Renal cortex interstitium (tissue), 15 donors: ENCODE measurements at places on chromosomes 7 and 10.

GRCh38 chr7:12716134-12716681 is 28.8 kb downstream of the ARL4A start:
- no peak for DNase-seq

GRCh38 chr10:97571622-97572021 is 957 bp upstream of the ANKRD2 start:
- no peak for DNase-seq

DNA sequence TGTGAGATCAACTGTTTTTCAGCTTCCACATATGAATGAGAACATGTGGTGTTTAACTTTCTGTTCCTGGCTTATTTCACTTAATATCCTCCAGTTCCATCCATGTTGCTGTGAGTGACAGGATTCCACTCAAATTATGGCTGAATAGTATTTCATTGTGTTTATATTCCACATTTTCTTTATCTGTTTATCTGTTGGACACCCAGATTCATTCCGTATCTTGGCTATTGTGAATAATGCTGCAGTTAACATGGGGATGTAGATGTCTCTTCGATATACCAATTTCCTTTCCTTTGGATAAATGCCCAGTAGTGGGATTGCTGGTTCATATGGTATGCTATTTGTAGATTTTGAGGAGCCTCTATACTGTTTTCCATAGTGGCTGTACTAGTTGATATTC is 47.9 kb downstream of the GALNT11 start:
- no peak for DNase-seq

DNA sequence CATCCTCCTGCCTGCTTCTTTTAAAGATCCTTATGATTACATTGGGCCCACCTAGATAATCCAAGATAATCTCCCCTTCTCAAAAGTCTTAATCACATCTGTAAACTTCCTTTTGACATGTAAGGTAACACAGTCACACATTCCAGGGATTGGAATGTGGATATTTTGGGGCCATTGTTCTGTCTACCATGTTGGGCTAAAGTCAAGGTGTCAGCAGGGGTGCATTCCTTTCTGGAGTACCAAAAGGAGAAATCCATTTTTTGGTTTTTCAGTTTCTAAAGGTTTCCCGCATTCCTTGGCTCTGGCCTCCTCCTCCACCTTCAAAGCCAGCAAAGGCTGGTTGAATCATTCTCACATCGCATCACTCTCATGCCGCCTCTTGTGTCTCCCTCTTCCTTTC is 197.6 kb upstream of the NFE2L3 start:
- no peak for DNase-seq

- DNase-seq: no peak
Measured at GRCh38 chr7:131845573-131846314, 289.3 kb upstream of the PODXL start.

- DNase-seq: no peak
Measured at GRCh38 chr10:74334221-74334620, 183.2 kb downstream of the ADK start.

GRCh38 chr7:93799750-93800357 is 90.7 kb downstream of the TFPI2 start:
- no peak for DNase-seq

DNA sequence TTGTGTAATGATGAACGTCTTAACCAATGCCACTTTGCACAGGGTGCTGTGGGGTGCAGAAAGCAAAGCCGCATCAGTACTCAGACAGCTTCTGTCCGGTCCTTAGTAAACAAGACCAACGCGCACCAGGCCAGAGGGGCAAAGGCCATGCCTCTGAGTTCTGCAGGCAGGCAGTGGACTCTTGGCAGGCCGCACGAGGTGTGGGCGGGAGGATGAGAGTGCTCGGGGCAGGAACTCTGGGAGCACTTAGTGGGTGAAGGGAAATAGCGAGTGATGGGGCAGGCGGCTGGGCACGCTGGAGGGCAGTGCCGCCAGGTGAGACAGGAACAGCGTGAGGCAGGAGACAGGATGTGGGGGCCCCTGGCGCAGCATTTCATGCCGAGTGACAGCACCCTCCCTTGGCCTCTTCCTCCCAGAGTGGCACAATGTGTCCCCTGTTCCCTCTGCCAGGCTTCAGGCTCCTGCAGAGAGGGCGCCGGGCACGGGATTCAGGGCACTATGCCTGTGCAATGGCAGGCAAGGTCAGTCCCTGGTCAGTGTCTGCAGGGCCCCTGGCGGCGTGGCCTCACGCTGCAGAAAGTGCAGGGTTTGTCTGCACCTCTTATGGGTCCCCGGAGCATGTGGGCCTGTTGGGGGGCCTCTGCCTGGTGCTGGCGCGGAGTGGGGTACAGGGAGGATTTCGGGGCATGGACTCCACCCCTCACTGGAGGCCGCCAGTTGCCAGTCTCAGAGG is 60.4 kb downstream of the VIPR2 start:
- DNase-seq: no peak

DNA sequence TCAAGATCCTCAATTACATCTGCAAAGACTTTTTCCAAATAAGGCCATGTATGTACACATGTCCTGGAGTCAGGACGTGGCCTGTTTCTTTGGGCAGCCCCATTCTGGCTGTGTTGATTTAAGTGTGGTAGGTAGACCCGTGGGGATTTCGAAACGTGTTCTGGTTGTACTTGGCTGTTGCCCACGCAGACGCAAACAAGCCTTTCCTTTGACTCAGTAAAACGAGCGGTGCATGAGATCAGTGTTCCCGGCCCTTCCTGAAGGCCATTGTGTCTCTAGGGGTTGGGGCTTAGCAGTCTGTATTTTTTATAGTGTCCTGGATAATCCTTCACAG is 64.8 kb upstream of the DNAJB6 start:
- DNase-seq: no peak

DNA sequence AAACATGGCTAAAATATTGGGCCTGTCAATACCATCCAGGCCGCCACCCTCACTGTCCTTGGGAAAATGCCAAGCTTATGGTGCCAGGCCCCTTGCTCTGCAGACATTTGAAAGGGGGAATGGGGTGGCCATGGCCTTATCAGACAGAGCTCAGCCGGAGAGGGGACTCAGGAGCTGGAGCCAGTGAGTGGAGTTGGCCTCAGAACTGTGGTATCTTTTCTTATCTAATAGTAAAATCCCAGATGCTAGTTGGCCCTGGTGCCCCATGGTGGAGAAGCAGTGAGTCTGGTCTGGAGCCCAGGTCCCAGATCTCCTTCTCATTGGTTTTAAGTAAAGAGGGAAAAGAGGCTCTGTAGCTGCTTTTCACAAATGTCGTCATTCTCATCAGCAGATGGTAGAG is 49.6 kb upstream of the SORCS3 start:
- DNase-seq: no peak

DNA sequence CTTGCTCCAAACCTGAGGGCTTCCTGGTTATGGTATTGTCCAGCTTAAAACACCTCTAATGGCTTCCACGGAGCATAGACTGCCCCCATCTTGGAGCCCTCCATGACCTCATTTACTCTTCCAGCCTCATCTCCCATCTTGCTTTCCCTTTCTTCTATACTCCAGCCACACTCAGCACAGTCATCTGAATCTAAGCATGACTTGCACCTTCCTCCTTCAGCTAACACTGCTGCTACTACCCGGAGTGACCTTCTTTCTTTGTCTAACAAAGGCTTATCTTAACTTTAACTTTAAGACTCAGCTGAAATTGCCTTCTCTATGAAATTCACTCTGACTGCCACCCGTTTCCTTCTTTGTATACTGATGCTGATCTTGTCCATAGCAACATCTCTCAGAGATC is 135.1 kb downstream of the FAM107B start:
- no peak for DNase-seq

GRCh38 chr7:95002775-95003174 is 95.4 kb downstream of the PPP1R9A start:
- DNase-seq: no peak

- DNase-seq: no peak
Measured at GRCh38 chr7:22992874-22993840, 20.8 kb downstream of the HYCC1 start.

GRCh38 chr10:31756729-31757110 is 171.9 kb downstream of the ARHGAP12 start:
- no peak for DNase-seq

DNA sequence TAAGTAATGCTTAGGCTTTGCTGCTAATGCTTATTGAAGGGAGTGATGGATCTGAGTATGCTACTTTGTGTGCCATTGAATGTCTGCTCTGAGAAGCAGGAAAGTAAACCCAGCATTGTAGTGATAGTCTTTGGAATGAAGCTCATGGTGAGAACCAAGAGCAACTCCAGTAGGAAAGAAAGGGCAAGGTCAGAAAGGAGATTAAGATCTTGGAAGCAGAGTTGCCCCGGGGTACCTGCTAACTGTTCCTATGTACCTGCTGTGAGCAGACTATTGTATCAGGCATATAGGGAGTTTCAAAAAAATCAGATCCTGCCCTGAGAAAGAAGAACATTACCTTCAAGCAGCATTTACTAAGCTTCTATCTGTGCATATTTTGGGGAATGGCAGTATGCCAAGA is 54.5 kb upstream of the AASS start:
- no peak for DNase-seq

DNA sequence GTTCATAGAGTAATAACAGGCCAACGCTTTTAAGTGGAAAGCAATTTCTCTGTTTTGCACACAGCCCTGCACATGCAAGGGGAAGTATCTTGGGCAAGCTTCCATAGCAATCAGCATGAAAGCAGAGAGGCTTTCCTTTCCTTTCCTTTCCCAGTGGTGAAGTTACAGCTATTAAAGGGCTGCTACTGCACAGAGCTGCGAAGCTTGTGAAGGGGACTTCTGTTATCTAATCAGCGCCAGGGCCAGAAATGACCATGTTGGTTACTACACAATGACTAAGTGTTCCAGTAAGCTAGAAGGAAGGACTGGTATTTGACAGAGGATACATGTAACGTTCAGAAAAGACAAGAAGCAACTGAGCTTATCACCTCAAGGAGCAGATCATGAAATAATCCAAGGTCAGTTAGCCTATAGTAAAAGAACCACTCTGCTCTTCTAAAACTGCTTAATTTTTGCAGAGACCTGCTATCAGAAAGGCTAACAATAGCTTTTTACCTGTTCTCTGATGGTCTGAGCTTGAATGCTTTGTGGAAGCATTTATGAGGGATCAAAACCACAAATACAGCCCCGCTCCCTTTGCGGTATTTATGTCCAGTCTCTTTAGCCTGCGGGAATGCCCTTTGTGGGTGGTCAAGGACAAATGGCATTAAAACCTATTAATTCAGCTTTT is 45.9 kb downstream of the SGMS1 start:
- DNase-seq: no peak

- no peak for DNase-seq
Measured at GRCh38 chr7:114574384-114574783, 159.8 kb downstream of the FOXP2 start.

GRCh38 chr10:26481315-26481692 is 43.2 kb downstream of the APBB1IP start:
- DNase-seq: no peak

- DNase-seq: no peak
Measured at GRCh38 chr7:116977172-116977571, 23.9 kb downstream of the ST7 start.

GRCh38 chr10:104391150-104391968 is 37.7 kb downstream of the CFAP58 start:
- DNase-seq: no peak

- no peak for DNase-seq
Measured at GRCh38 chr10:47071891-47072290, 160.7 kb downstream of the PTPN20 start.

DNA sequence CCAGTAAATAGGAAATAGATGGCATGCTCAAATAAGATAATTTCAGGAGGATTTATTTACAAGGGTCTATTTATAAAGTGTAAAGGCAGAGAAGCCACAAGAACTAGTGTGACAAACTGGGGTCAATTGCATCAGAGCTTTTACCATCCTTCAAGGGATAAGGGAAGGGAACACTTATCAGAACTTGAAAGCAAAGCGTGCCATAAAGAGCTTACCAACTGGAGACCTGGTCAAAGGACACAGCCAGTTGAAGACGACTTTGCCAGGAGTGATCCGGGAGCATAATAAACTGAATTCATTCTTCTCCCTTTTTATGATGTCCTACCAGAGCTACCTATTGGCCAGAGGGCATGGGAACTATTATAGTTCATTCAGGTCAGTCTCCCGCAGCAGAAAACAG is 3.2 kb upstream of the PPP1R3A start:
- no peak for DNase-seq

GRCh38 chr10:104246976-104247375 is 7.7 kb upstream of the GSTO1 start:
- no peak for DNase-seq

DNA sequence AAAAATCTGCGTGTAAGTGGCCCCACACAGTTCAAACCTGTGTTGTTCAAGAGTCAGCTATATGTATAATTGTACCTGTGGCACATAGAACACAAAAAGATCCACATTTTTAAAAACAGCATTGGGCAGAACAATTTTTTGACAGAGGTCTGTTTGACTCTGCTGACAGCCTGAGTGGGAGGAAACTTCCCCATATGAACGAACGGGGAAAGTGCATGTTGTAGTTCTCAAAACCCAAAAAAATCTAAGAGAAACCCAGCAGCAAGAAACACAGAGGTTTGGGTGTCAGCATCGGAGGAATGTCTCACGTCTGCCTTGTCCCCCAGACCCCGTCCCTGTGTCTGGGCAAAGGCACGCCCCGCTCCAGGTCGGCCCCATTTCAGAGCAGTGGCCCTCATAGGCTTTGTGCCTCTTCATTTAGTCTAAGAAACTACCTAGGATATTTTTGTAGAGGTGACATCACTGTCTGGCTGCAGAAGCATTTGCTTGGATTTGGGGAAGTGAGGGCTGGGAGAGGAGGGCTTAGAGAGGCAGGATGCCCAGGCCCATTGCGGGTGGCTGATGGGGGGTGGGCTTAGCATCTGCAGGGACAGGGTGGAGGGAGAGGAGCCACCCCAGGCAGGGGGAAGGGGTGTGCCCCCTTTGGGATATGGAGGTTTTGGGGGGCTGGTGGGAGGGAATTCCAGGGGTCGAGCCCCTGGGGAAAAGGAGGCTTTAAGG is 11.0 kb downstream of the CUX1 start:
- no peak for DNase-seq

DNA sequence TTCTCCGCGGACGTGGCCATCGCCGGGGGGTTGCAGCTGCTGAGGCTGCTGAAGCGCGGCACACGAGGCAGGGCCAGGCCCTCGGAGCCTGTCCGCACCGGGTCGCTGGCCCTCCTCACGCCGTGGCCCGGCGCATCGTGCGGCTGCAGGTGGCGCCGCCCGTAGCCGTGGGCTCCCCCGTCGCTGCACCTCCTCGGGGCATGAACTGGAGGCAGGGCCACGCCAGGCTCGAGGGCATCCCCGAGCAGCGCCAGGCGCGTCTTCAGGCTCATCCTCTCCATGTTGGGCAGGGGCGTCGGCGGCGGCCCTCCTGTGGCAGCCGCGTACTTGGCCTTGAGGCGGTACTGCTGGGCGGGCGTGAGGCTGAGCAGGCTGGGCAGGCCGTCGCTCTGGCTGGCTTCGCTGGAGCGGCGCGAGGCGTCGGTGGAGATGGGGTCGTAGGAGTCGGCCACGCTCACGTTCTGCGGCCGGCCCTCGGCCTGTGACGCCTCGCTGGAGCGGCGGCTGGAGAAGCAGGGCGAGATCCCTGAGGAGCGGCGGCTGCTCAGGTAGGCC is 263.1 kb upstream of the INHBA start:
- no peak for DNase-seq
